ENCODE measurements at places on chromosomes 13 and 19. TPM values are rescaled to one million over a fixed set of nuclear protein-coding genes. Genes with fewer than 3 reads are reported as not detected.

DNA sequence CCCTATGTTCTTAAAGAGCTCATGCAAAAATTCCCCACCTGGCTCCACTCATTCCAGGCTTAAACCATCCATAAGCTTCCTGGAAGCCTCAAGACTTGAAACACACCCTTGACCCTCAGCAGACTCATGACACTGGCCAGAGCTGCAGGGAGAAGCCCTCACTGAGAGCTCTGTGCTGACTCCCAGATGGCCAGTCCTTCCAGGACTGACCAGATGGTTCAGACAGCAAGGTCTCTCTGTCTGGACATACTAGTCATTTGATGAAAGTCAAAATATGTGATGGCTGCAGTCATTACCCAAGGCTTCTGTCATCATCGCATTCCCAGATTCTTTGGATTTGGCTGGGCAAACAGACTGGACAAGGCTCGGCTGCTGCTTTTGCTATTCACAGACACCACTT is 397.4 kb downstream of the FOXO1 start:
- DNase-seq = peak; percentile 55
- H3K4me1 ChIP-seq = peaks cover 16% of the 10 kb centered on the region
- no peaks in the 10 kb centered on the region for H3K27me3 ChIP-seq

DNA sequence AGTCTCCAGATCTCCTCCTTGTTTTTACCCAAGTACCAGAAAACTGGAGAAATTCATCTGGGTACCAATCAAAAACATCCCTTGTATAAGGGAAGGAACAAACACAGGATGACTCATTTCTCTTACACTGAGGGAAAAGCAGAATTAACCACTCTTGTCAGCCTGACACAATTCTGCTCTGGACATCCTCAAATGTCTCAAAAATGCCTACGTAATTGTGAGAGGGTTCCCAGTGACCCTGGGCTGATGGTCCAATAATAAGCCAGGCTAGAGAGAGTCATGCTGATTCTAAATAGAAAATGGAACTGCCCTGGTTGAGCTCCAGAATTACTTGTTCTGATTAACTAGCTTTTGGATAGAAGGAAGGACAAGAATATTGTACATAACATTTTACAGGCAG is 14.5 kb downstream of the ZNF708 start:
- no peaks in the 10 kb centered on the region for H3K36me3 ChIP-seq
- H3K4me1 ChIP-seq = no peaks in the 10 kb centered on the region
- peak overlapping the region; percentile 49 for H3K27ac ChIP-seq

DNA sequence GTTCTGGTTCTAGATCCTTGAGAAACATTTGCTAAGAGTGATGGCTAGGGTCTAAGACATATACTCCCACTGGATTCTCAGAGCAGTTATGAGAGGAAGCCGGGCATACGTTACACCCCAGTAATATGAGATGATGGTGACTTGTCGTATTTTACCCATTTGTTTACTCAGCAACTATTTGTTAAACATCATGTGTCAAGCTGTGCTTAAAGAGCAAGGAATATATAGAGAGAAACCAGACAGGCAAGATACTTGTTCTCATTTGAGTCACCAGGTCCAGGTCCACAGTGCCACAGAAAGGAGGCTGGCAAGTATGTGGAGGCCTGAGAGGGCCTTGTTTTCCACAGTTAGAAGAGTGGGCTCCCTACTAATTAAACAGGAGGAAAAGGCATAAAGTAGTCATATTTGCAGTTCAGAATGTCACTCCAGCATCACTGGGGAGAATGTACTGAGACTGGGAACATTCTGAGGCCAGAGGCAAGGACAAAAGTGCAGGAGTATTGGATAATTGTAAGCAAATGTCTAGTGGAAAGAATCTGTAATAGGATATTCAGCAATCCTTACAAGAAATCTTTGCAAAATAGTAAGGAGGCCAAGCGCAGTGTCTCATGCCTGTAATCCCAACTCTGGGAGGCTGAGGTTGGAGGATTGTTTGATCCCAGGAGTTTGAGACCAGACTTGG is 142.2 kb downstream of the IRS2 start:
- H3K4me1 ChIP-seq = no peaks in the 10 kb centered on the region
- H3K27ac ChIP-seq = no peak overlapping the region
- no peak for DNase-seq

- H3K4me1 ChIP-seq = no peaks in the 10 kb centered on the region
- H3K4me3 ChIP-seq = no peak overlapping the region
- H3K36me3 ChIP-seq = no peaks in the 10 kb centered on the region
- no peak overlapping the region for H3K27ac ChIP-seq
- H3K27me3 ChIP-seq = no peaks in the 10 kb centered on the region
- no peak for DNase-seq
Observed at GRCh38 chr13:76873445-76873844, 12.8 kb downstream of the KCTD12 start.

DNA sequence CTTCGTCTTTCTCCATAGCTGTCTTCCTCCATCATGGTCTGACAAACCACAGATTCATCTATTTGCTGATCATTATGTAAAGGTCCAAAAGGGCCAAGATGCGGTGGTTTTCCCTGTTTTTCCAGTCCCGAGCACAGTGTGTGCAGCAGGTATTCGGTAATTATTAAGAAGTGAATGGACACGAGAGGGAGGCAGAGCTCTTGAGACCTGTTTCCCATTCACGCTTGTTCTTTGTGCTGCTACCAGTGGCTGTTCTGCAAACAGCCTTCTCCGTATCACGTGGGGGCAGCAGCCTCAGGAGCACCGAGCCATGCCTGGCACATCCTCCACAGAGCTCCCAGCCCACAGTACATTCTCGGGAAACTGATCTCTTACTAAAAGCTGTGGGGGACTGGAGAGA is 50.3 kb downstream of the CCDC70 start:
- no peak for DNase-seq
- H3K27ac ChIP-seq = no peak overlapping the region
- no peaks in the 10 kb centered on the region for H3K27me3 ChIP-seq
- H3K4me1 ChIP-seq = no peaks in the 10 kb centered on the region
- no peaks in the 10 kb centered on the region for H3K36me3 ChIP-seq

DNA sequence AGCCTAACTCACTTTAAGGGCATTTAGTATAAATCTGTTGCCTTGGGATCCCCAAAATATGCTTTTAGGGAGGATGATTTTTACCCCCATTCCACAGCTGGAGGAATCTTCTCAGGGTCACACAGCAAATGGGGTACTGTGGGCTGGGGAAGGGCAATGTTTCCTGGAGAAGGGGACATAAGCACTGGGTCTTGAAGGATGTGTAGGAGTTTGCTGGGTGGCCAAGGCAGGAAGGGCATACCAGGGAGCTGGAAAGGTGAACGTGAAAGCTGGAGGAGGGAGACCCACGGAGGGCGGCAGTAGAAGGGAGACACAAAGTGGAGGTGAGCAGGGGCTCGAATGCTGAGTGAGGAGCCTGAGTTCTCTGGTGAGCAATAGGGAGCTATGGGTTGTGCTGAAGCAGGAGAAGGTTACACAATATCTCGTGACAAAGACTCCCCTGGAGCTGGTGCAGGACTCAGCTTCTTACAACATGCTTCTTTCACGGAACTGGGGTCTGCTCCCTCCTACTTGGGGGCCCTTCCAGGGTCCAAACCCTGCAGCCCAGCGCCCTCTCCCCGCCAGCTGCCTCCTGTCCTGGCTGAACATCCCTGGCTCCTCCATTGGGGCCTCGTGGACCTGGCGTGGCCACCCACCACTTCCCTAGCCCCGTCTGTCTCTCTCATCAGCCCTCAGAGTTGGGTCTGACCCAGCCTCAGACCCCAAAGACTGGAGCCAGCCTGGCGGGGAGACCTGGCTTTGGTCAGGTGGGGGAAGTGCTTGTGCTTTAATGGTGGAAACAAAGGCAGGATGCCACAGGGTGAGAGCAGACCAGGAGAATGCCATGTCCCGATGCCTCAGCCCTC is 11.1 kb downstream of the CILP2 start:
- H3K27me3 ChIP-seq = peaks cover 6% of the 10 kb centered on the region
- H3K4me3 ChIP-seq = no peak overlapping the region
- H3K27ac ChIP-seq = no peak overlapping the region

GRCh38 chr19:46124638-46125115 is at the start of gene IGFL3:
TSS of gene IGFL3 (minus strand) at chr19:46124688. CDS start at chr19:46124649, 39 bp downstream.
- peak within 1 kb of the TSS; percentile 72 for H3K27ac ChIP-seq
- H3K36me3 ChIP-seq = no peaks in the 10 kb centered on the region
- no peaks in the 10 kb centered on the region for H3K27me3 ChIP-seq
- no peak for DNase-seq
- peaks cover 3% of the 10 kb centered on the region for H3K4me1 ChIP-seq

DNA sequence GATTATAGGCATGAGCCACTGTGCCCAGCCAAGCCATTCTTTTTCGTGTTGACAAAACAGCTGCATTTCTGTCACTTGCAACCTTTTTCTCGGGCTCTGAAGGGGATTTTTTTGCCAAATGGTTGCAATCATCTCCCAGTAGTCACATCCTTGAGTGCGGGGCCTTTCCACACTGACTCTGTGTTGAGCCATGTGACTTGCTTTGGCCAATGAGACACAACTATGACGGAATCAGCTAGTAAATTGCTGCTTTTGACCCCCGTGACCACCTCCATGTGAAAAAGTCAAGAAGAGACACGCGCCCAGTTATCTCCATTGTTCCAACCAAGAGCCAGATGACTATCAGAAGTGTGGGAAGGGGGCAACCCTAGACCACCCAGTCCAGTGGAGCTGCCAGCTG is 18.3 kb downstream of the NPHS1 start:
- no peak for DNase-seq
- no peak overlapping the region for H3K4me3 ChIP-seq
- no peaks in the 10 kb centered on the region for H3K27me3 ChIP-seq
- no peaks in the 10 kb centered on the region for H3K36me3 ChIP-seq

DNA sequence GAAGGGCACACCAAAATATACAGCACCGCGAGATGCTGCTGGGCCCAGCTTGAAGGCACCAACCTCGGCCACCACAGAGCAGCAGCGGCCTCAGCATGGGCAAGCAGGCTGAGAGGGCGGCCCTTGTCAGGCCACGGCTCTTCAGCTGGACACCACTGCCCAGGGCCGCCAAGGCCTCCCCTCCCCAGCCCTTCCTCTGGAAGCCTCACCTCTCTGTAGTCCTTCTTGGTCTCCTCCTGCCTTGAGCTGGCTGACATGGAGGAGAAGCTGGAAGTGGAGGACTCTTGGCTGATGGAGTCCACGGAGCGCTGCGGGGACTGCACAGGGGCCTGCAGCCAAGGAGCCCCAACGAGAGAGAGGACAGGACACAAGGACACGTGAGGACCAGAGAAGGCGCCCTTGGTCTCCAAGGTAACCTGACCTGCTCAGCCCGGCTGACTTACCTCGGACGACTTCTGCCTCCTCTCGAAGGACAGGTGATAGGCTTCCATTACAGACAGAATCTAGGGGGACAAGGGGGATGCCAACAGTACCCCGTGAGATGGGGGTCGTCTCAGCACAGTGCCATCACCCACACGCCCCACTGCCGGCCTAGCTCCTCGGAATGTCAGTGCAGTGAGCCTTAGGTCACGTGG is 38.2 kb downstream of the PDCD5 start:
- H3K36me3 ChIP-seq = no peaks in the 10 kb centered on the region
- no peak for DNase-seq
- H3K27me3 ChIP-seq = no peaks in the 10 kb centered on the region

- H3K36me3 ChIP-seq = no peaks in the 10 kb centered on the region
- H3K4me3 ChIP-seq = no peak overlapping the region
- DNase-seq = peak; percentile 92
- peaks cover 4% of the 10 kb centered on the region for H3K4me1 ChIP-seq
Observed at GRCh38 chr13:40236566-40237168, 429.8 kb downstream of the FOXO1 start.

Gene SYT5
- total RNA-seq = 0.35 TPM

Gene RXFP2
- 0.26 TPM for total RNA-seq

Gene VN1R2
- total RNA-seq = not detected

Gene COL4A2
- total RNA-seq = 202 TPM
